ENCODE measurements at places on chromosomes 12 and 14. TPM values are rescaled to one million over a fixed set of nuclear protein-coding genes. Genes with fewer than 3 reads are reported as not detected.

DNA sequence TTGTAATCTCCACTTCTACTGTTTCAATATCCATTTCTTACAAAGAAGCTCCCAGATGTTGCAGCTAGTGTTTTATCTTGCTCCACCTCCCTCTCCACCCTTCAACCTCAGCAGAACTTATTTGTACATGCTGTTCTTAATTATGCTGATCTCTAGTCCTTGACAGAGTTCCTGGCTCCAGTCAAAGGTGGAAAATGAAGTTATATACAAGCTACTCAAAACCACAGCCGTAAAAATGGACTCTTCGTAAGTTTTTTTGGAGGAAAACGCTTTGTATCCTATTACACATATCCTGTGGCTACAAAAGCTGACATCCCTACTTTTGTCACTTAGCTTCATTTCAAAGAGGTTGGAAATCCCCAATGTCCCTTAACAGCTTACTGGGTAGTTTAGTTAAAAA lies 1.3 kb downstream of the CLEC1A start:
- peak; percentile 30 for DNase-seq
- H3K27ac ChIP-seq, result peak overlapping the region; percentile 80
- no peaks in the 10 kb centered on the region for H3K36me3 ChIP-seq
- H3K4me1 ChIP-seq, result peaks cover 12% of the 10 kb centered on the region
- H3K27me3 ChIP-seq, result no peaks in the 10 kb centered on the region
- H3K4me3 ChIP-seq, result no peak overlapping the region

GRCh38 chr14:21912367-21912766 lies 238.7 kb upstream of the OR4E1 start:
- H3K4me1 ChIP-seq, result no peaks in the 10 kb centered on the region
- H3K27ac ChIP-seq, result no peak overlapping the region
- no peaks in the 10 kb centered on the region for H3K27me3 ChIP-seq
- DNase-seq, result no peak
- H3K4me3 ChIP-seq, result no peak overlapping the region

DNA sequence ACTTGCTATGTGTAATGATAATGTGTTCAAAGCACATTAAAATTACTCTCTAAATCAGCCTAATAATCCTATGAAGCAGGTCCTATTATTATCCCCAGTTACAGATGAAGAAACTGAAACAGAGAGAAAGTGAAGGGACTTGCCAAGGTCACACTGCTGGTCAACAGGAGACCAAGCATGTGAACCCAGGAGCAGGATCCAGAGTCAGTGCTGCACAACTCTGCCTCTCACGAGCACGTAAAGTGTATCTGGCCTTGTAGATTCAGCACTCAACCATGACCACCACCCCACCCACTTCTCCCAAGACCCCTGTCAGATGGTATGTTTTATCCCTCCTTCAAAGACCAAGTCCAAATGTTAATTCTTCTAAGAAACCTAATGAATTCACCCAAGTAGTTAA lies 100.7 kb downstream of the TTC7B start:
- H3K4me3 ChIP-seq, result no peak overlapping the region
- no peaks in the 10 kb centered on the region for H3K36me3 ChIP-seq
- peaks cover 19% of the 10 kb centered on the region for H3K4me1 ChIP-seq
- H3K27me3 ChIP-seq, result no peaks in the 10 kb centered on the region
- DNase-seq, result no peak

DNA sequence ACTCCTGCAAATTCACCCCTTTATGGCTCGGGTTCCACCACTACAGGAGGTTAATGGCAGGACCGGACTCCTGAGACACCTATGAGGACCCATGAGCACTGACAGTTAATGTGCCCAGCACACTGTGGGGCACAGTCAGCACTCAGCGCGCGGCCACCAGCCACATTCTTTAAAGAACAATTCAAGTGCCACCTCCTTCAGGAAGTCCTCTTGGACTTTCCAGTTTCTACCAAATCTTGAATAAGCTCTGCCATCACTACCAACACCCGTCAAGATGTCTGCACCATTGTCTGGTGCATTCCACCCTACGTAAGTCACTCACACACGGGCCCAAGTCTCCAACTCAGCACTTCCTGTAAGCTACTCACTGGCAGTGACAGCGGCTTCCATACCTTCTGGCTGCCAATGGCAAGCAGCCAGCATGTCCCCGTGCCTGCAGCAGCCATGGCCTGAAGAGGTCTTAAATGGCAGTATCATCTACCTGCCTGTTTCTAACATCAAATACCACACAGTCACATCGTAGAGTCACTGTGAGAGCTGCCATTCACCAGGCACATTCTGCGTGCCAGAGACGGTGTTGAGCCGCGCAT lies 48.5 kb downstream of the CDC42BPB start:
- no peak overlapping the region for H3K4me3 ChIP-seq
- H3K27me3 ChIP-seq, result no peaks in the 10 kb centered on the region
- H3K36me3 ChIP-seq, result peaks cover 43% of the 10 kb centered on the region
- peak; percentile 80 for DNase-seq
- H3K27ac ChIP-seq, result peak overlapping the region; percentile 66

- DNase-seq, result no peak
- no peaks in the 10 kb centered on the region for H3K27me3 ChIP-seq
These were observed 62.3 kb downstream of the BHLHE41 start for GRCh38 chr12:26062566-26062965.

GRCh38 chr14:30482276-30482675 lies 76.7 kb upstream of the G2E3 start:
- DNase-seq, result no peak
- no peak overlapping the region for H3K4me3 ChIP-seq
- H3K27ac ChIP-seq, result no peak overlapping the region
- H3K27me3 ChIP-seq, result no peaks in the 10 kb centered on the region
- H3K4me1 ChIP-seq, result no peaks in the 10 kb centered on the region

DNA sequence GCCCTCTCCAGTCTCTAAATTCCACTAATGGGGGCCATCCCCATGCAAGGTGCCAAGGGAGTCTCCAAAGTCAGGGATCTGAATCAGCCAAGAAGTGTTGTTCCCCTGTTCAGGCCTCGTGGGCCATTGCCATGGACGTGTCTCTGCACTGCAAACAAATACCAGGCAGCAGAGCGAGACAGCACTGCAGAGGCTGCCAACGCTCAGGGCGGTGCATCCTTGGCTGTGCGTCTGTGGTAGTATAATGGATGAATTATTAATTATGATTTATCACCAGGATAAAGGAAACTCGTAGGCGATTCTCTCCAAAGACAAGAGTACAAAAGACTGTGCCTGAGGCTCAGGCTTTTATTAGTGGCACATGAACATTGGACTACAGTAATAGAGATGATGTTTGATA lies 122.3 kb upstream of the NTF3 start:
- no peak overlapping the region for H3K4me3 ChIP-seq
- H3K36me3 ChIP-seq, result no peaks in the 10 kb centered on the region
- DNase-seq, result no peak

GRCh38 chr12:39116861-39117260 lies 211.5 kb upstream of the CPNE8 start:
- no peak overlapping the region for H3K27ac ChIP-seq
- H3K36me3 ChIP-seq, result no peaks in the 10 kb centered on the region

GRCh38 chr12:27336282-27336653 lies 3.6 kb downstream of the BMAL2 start:
- no peak overlapping the region for H3K27ac ChIP-seq
- H3K4me3 ChIP-seq, result no peak overlapping the region
- peaks cover 7% of the 10 kb centered on the region for H3K4me1 ChIP-seq
- no peaks in the 10 kb centered on the region for H3K36me3 ChIP-seq

GRCh38 chr12:54044425-54045103 lies 9.1 kb upstream of the HOXC4 start:
- H3K4me1 ChIP-seq, result peaks cover 52% of the 10 kb centered on the region
- no peak for DNase-seq
- H3K27me3 ChIP-seq, result peaks cover 24% of the 10 kb centered on the region
- peak overlapping the region; percentile 95 for H3K27ac ChIP-seq
- no peak overlapping the region for H3K4me3 ChIP-seq

GRCh38 chr12:10140001-10140400 lies 10.0 kb upstream of the CLEC7A start:
- no peaks in the 10 kb centered on the region for H3K27me3 ChIP-seq
- no peak overlapping the region for H3K4me3 ChIP-seq
- no peaks in the 10 kb centered on the region for H3K4me1 ChIP-seq
- no peaks in the 10 kb centered on the region for H3K36me3 ChIP-seq
- peak; percentile 61 for DNase-seq

- no peaks in the 10 kb centered on the region for H3K36me3 ChIP-seq
- no peaks in the 10 kb centered on the region for H3K27me3 ChIP-seq
- no peak overlapping the region for H3K27ac ChIP-seq
- H3K4me3 ChIP-seq, result no peak overlapping the region
- DNase-seq, result no peak
These were observed 158.8 kb downstream of the RPAP3 start for GRCh38 chr12:47547077-47547476.

GRCh38 chr14:94538070-94538740 lies 23.0 kb upstream of the SERPINA4 start:
- peaks cover 7% of the 10 kb centered on the region for H3K4me1 ChIP-seq
- no peaks in the 10 kb centered on the region for H3K36me3 ChIP-seq
- no peak for DNase-seq
- no peak overlapping the region for H3K4me3 ChIP-seq
- H3K27me3 ChIP-seq, result peaks cover 5% of the 10 kb centered on the region
- no peak overlapping the region for H3K27ac ChIP-seq

- no peaks in the 10 kb centered on the region for H3K36me3 ChIP-seq
- no peaks in the 10 kb centered on the region for H3K4me1 ChIP-seq
- H3K27ac ChIP-seq, result no peak overlapping the region
- no peaks in the 10 kb centered on the region for H3K27me3 ChIP-seq
- DNase-seq, result no peak
- no peak overlapping the region for H3K4me3 ChIP-seq
These were observed 41.5 kb downstream of the SPPL3 start for GRCh38 chr12:120862664-120863063.

GRCh38 chr12:107093417-107094182 lies at the start of gene CRY1:
CRY1 (minus strand) TSS chr12:107093549; CDS start chr12:107092961, 588 bp downstream.
- DNase-seq, result peak; percentile 99
- H3K27ac ChIP-seq, result peak within 1 kb of the TSS; percentile 97
- no peaks in the 10 kb centered on the region for H3K36me3 ChIP-seq
- peak within 1 kb of the TSS; percentile 98 for H3K4me3 ChIP-seq
- H3K27me3 ChIP-seq, result no peaks in the 10 kb centered on the region

Gene GLS2
- 0.63 TPM for polyA plus RNA-seq

Gene NOS1
- polyA plus RNA-seq, result 0.65 TPM

Gene MRPL42
- polyA plus RNA-seq, result 40.6 TPM

Gene SERPINA5
- polyA plus RNA-seq, result 0.60 TPM

Gene NEDD8
- polyA plus RNA-seq, result 243 TPM

Gene PTCSC3
- polyA plus RNA-seq, result not detected

Gene OTUB2
- polyA plus RNA-seq, result 1.2 TPM

Gene KLRC1
- polyA plus RNA-seq, result 0.10 TPM
